NCI-H2107 (cell line): ENCODE measurements at places on chromosomes 2 and 18.

DNA sequence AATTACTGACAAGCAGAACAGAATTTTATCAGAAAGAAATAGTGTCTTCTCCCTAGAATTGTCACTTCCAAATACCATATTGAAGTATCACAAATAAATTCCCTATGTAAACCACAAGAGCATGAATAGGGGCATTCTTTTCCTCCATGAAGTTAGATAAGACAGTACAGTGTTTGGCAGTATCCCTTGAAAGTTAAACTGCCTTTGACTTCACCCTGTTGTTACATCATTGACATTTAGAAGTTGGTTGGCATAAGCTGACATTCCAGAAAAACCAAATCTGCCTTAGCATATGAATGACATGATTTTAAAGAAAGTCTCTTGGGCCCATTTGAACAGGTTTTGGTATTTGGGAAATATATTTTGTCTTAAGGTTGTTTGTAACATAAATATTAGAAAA lies 50.2 kb upstream of the OSR1 start:
- no peak for DNase-seq

DNA sequence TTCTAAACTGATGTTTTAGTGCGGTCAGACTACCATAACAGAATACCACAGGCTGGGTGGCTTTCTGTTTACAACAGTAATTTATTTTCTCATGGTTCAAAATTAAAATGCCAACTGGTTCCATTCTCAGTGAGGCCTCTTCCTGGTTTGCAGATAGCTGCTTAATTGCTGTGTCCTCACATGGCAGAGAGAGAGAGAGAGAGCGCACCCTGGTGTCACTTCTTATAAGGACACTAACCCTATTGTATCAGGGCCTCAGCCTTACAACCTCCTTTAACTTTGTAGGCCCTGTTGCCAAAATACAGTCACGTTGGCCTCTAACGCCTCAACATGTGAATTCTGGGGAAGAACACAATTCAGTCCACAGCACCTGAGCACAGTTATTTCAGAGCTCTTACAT lies 37.5 kb upstream of the ZNF385B start:
- no peak for DNase-seq

DNA sequence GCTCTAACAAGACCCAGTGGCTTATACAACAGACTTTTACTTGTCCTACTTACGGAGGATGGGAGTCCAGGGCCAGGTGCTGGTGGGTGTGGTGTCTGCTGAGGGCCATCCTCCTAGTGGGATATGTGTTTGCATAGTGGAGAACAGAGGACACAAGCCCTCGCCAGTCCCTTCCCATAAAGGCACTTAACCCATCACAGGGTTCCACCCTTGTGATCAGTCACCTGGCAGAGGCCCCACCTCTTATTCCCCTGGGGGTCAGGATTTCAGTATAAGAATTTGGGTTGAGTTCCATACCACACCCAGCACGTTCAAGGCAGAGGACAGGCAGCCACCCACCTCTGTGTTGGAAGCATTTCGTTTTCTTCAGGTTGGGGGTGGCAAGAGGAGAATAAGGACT lies 259.0 kb downstream of the AGAP1 start:
- no peak for DNase-seq

- no peak for DNase-seq
These were observed 1191.0 kb upstream of the LRRTM1 start for GRCh38 chr2:81495556-81495955.

GRCh38 chr2:231361701-231362554 lies 33.6 kb upstream of the B3GNT7 start:
- no peak for DNase-seq

GRCh38 chr2:120520929-120521912 lies 175.3 kb downstream of the INHBB start:
- no peak for DNase-seq

- DNase-seq = no peak
These were observed 11.8 kb downstream of the SERPINB8 start for GRCh38 chr18:63981719-63982118.

GRCh38 chr2:184799379-184799778 lies 201.1 kb downstream of the ZNF804A start:
- no peak for DNase-seq

DNA sequence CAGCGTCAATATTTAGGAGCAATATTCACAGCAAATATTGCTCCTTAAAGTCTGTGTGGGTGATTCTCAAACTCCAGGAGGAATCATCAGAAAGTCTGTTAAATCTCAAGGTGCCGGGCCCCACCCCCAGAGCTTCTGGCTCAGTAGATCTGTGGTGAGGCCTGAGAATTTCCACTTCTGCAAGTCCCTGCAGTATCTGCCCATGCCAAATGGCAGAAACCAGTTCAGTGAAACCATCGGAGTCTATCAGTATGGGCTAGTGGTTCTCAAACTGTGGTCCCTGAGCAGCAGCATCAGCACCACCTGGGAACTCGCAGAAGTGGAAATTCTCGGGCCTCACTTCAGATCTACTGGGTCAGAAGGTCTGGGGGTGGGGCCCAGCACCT lies 202.9 kb downstream of the SLC4A3 start:
- no peak for DNase-seq

- no peak for DNase-seq
These were observed 287.5 kb downstream of the OSR1 start for GRCh38 chr2:19070886-19071285.

DNA sequence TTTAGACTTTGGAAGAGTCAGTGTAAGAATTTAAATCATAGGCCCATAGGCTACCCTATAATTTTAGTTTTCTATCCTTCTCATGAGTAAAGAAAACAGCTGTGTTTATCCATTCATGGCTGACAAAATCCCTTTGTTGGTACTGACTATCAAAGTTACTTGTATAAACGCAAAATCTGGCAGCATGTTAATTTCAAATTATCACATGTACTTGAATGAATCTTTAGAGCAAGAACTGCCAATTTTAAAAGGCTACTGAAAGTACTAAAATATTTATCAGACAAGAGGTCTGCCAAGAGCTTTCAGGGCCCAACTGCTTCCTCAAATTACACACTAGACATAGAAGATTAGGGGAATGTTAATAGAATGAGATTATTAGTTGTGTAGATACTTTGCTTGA lies 66.6 kb downstream of the MYL12B start:
- no peak for DNase-seq

DNA sequence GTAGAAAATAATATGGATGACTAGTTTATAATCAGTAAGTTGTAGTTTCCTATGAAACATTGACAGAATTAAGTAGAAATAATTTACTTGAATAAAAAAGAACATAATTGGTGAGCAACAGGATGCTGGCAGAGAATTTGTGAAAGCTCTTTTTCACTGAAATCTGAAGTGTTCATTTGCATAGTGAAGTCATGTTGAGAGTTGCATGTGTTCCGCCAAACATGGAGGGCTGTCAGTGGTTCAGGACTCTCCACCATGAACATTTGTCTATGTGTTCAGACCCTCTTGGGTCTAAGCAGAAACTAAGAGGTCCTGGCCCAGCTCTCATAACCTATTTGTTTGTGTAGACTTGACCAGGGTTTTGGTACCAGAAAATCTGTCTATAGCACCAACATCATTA lies 182.5 kb upstream of the LINC00305 start:
- no peak for DNase-seq

DNA sequence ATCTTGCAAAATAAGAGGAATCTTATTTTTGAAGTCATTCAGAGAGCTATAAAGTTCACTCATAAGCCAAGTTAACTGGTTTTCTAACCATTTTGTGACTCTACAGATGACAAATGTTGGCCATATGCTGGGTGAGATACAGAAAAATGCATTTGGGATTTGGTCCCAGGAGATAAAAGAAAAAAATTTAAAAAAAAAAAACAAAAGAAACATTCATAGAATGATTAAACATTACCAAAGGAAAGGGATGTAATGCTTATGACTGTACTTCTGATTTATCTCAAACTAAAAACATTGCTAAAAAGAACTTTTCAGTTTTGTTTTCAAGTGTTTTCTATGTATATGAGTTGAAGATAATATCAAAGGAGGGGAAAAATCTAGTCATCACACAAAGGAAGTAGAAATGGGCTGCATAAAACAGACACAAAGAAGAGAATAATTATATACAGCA lies 43.1 kb downstream of the PELI1 start:
- DNase-seq = no peak

GRCh38 chr2:85737481-85737880 lies 16.3 kb upstream of the ATOH8 start:
- no peak for DNase-seq

DNA sequence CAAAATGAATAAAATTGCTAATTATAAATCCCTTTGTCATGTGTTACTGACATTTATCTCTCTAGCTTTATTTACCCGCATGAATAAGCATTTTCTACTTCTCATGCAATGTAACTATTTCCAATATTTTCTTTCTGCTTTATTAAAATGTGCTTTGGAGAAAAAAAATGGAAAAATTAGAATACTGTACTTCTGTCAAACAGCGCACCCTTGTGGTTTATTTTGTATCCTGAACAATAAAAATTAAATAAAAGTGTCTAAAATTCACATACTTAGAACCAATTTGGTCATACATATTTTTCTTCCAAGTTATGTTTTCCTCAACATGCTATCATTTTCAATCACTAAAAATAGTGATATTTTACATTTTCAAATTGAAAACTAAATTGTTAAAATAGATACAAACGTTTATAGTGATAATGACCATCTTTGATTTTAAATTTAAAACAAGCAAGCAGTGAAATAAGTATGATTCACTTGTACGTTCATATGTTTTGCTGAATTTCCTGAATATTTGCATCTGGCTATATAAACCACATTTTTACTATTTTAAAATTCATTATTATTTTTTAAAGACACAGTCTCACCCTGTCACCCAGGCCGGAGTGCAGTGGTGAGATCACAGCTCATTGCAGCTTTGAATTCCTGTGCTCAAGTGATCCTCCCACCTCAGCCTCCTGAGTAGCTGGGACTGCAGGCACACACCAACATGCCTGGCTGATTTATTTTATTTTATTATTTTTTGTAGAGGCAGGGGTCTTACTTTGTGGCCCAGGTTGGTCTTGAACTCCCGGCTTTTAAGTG lies 95.9 kb upstream of the GRB14 start:
- DNase-seq = no peak

DNA sequence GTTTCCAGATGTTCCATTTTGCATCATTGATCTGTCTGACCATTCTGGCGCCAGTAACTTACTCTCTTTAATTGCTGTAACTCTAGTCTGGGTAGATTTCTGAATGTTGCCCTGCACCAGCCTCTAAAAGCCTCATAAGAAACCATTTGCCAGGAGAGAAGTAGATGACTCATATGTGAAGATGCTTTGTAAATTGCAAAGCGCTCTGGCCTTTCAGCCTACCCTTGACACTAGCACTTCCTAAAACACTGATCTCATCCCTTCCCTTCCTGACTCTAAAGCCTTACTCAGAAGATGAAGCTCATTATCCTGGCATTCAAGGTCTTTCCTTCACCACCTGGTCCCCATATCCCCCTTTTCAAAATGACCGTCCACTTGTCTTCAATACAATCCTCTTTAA lies 193.2 kb upstream of the MEX3C start:
- DNase-seq = no peak

GRCh38 chr2:20304411-20304810 lies 46.2 kb downstream of the PUM2 start:
- DNase-seq = no peak

- no peak for DNase-seq
These were observed 25.2 kb downstream of the SOS1 start for GRCh38 chr2:39095624-39096023.

GRCh38 chr2:11235583-11235982 lies 80.3 kb downstream of the SLC66A3 start:
- DNase-seq = no peak

- no peak for DNase-seq
These were observed 10.8 kb downstream of the COQ10B start for GRCh38 chr2:197464175-197464574.

- no peak for DNase-seq
These were observed 18.1 kb downstream of the NDC80 start for GRCh38 chr18:2589345-2590068.

GRCh38 chr2:2570360-2570759 lies 239.3 kb upstream of the MYT1L start:
- no peak for DNase-seq

DNA sequence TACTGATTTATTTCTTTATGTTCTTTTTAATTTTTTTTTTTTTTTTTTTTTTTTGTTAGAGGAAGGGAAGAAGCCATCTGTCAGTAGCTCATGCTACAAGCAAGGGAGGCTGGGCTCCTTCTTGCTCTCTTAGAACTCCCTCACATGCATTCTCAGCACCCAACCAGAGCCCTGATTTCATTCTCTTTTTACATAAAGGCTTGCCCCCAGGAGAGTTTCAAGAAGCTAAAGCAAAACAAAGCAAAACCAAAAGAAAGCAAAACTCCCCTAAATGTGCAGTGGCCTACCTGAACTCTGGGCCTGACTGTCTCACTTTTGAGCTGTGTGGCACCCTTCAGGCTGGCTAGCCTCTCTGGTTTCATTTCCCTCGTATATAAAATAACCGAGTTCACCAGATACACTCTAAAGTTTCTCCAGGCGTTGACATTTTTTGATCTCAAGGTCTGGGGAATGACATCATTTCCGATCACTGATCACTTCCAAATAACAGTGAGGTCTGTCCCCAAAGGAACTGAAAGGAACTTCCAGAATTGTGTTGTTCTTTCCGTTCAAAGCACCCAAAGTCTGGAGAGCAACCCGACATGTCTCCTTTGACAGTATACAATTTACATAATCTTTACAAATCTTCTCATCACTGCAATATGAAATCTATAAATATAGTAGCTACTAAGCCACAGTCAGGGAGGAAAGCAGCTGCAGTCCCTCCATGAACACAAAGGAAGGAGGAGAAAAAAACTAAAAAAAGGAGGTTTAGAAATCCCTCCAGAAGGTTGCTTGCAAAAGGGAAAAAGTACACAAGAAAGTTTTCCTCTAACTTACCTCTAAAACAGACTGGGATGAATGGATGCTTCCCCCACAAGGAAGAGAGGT lies 145.6 kb upstream of the NCK2 start:
- DNase-seq = no peak

GRCh38 chr2:23384551-23385343 lies at the start of gene KLHL29:
KLHL29 (plus strand) TSS chr2:23385179; CDS start chr2:23562197, 177,018 bp downstream.
- DNase-seq = no peak

- no peak for DNase-seq
These were observed 452.4 kb upstream of the RGPD4 start for GRCh38 chr2:107374249-107374648.

DNA sequence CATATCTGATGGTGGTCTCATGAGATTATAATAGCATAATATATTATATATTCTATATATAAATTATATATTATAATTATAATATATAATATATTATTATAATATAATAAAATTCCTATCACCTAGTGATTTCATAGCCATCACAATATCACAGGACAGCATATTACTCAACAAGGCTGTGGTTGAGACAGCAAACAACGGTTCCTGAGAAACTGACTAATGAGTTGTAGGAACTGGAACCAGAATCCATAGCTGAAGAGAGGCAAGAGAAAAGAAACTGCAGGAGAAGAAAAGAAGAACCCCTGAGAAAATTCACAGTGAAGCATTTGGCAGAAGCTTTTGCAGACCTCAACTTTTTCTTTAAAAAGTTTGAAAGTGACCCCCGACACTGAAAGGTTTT lies 84.0 kb downstream of the BCL2L11 start:
- DNase-seq = no peak

DNA sequence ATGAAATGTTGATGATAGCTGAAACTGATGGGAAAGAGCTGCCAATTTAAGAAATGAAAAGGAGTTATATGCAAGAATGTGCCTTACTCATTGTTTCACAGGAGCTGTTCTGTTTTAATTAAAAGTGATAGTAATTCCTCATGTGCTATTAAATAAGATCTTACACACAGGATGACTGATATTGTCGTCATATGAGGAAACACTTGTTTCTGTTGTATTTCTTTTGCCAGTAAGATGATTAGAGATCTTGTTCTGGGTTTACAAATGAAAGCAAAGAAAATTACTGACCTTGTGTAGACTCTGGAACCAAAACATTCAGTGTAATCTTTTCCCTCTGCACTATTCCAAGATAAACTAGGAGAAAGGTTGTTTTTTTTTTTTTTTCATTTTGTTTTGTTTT lies 123.6 kb downstream of the MAP3K20 start:
- DNase-seq = no peak
